Germinal center (tissue), 1 donor: ENCODE measurements at places on chromosomes 5 and 9.

DNA sequence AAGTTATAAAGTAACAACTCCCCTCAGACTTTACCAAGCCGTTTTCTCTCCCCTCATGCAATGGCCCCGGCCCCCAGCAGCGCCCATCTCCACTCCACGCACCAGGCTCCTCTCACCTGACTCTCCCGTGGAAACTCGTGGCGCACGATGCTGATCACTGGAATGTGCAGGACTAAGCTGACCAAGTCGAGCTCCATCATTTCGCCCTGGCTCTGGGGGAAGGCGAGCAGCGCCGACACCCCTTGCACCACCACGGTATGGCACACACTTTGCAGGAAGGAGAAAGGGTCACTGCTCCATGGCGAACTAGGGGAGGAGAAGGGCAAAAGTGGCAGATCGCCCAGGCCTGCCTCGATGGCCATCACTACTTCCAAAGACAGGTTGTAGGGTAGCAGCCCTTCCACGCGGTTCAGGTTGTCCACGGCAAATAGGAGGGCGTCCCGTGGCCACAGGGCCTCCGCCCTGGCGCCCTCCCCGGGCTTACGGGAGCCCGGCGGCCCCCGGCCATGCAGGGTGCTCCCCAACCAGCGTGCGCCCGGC lies 1.2 kb downstream of the GRIN3A start:
- no peak for DNase-seq

DNA sequence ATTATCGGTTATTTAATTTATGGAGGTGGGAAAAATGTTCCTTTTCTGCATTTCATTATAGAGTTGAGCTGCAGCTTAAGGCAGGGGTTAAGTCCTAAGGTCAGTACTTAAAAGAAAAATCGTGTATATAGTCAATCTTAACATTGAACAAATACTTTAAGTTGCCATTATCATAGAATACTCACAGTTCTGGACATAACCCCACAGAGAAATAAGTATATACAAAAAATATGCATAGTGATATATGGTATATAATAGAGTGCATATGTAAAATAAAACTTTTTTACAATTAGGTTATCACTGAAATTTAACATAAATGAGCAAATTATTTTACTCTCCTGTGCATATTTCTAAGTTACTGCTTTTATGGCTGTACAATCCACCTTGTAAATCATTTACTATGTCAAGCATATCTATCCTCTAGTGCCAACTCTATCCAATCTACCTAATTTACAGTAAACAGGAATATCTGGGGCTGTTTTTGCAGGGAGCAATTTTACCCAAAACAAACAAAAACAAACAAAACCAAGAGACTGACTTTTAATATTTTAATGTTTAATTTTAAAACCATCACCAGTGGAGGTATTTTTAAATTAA lies 28.8 kb downstream of the TTC39B start:
- no peak for DNase-seq

GRCh38 chr9:16202914-16203728 lies 650.3 kb downstream of the CCDC171 start:
- DNase-seq: no peak

- no peak for DNase-seq
Measured at GRCh38 chr5:61933787-61934626, 372.0 kb upstream of the KIF2A start.

- DNase-seq: no peak
Measured at GRCh38 chr9:38523121-38523520, 97.3 kb downstream of the ANKRD18A start.

- no peak for DNase-seq
Measured at GRCh38 chr9:120902569-120903535, 23.7 kb downstream of the TRAF1 start.

GRCh38 chr9:133428617-133429101 lies 6.5 kb downstream of the ADAMTS13 start:
- DNase-seq: no peak

DNA sequence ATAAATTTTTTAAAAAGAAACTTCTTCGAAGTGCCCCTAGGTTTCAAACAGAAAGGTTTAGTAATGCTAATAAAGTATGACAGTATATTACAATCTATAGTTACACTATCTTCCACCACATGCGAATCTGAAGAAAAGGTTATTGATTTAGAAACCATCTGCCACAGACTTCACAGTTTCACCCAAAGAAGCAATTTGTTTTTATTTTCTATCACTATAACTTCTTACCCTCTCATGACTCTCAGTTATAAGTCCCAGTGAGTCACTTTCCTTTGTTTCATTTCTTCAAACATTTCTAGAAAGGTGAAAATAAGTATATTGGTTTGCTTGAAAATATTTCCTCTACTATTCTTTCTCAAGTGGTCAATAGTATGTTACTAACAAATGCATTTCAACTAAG lies 93.6 kb downstream of the MCTP1 start:
- no peak for DNase-seq

DNA sequence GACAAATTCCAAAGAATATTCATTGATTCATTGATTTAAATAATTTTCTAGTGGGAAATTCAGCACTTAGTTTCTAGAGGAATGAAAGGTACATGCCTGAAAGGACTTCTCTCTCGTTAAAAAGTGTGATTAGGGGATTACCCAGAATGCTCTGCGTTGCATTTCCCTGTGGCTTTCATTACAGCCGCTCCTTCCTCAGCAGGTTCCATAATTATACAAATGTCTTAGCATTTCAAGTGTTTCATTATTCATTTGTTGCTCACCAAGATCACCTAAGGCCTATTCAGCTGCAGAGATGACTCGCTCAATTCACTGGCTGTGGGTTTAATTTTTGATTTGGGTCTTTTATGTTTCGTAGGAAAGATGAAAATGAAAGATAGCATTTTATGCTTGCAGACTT lies 52.8 kb downstream of the SPATA31C2 start:
- no peak for DNase-seq

DNA sequence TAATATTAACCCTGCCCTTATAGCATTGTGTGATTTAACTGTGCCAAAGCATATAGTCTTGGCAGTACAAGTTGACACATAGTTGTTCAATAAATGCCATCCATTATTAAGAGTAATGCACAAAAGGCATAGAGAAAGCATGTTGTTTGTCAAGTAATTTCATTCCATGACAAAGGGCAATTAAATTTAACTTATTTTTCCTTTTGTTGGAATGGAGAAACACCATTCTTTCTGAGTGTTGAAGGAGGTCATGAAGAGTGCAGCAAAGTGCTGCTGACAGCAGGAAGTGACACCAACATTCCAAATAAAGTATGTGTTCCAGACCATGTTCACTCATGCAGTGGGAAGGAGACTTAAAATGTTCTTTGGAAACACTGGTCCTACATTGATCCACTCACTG lies 29.1 kb downstream of the ANKDD1B start:
- no peak for DNase-seq

GRCh38 chr9:101664453-101664852 lies 69.7 kb upstream of the PPP3R2 start:
- no peak for DNase-seq

GRCh38 chr9:72217306-72217842 lies 68.1 kb downstream of the GDA start:
- no peak for DNase-seq

DNA sequence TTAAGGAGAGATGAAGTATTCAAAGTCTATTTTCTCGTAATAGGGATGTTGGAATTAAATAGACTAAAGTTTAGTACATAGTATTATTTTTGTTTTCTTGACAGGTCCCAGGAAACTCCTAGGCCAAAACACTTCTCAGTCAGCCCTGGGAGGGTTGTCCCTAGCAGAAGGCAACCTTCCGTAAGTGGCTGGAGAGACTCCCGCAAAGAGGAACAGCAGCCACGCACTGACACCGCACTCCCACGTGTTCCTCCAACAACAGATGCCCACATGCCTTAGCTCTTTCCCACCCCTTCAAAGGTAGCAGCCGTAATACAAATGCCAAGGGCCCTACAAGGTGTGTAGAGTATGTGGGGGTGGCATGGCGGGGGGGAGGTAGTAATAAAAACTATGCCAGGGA lies 28.4 kb downstream of the PCDHGC5 start:
- DNase-seq: no peak

DNA sequence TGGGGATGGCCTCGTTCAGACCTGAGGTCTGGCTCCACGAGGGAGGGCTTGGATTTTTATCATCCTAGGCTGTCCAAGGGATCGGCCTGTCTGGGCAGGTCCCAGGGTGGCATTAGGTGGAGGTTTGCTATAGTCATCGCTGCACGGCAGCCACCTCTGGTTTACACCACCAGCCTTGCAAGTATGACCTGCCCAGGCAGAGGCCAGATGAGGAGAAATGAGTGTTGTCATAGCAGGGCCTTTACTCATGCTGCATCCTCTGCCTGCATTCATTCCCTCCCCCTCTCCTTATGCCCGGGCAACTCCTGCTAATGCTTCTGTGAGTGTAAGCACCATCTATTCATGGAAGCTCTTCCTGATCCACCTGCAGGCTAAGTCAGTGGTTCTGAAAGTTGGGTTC lies 15.3 kb upstream of the NDST1 start:
- DNase-seq: no peak

GRCh38 chr9:21465859-21466518 lies 16.1 kb downstream of the IFNE start:
- peak; percentile 31 for DNase-seq

DNA sequence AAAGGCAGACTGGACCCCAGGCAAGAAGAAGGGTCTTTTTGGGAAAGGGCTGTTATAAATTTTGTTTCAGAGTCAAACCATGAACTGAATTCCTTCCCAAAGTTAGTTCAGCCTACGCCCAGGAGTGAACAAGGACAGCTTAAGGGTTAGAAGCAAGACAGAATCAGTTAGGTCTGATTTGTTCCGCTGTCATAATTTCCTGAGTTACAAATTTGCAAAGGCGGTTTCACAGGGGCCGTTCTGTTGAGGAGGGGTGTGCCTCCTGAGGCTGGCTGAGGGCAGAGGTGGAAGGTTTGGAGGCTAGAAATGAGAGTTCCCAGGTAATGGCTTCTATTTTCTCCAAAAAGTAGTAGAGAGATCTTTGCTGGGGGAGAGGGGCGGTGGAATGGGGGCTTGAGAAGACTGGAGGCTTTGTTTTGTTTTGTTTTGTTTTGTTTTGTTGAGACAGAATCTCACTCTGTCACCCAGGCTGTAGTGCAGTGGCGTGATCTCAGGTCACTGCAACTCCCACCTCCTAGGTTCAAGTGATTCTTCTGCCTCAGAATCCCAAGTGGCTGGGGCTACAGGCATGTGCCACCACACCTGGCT lies 4.1 kb upstream of the CERCAM start:
- no peak for DNase-seq

GRCh38 chr5:9415091-9415490 lies 130.8 kb downstream of the SEMA5A start:
- no peak for DNase-seq

- no peak for DNase-seq
Measured at GRCh38 chr9:138100711-138101350, 223.2 kb downstream of the CACNA1B start.

DNA sequence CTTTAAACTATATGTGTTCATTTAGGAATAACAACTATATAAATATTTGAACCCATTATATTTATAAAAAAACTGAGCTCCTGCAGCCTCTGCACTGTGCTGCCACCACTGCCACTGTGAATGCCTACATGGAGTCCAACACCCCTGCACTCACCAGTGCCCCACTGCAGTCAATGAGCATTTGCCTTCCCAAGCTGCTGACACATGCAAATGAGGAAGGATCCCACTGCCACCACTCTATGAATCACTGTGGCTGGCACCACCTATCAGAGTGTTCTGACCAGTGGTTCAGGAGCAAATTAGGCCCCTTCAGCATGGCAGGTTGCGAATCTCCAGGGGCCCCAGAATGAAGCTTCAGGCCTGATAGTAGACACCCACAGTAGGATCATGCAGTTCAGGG lies 9.1 kb downstream of the IFNA5 start:
- DNase-seq: no peak

DNA sequence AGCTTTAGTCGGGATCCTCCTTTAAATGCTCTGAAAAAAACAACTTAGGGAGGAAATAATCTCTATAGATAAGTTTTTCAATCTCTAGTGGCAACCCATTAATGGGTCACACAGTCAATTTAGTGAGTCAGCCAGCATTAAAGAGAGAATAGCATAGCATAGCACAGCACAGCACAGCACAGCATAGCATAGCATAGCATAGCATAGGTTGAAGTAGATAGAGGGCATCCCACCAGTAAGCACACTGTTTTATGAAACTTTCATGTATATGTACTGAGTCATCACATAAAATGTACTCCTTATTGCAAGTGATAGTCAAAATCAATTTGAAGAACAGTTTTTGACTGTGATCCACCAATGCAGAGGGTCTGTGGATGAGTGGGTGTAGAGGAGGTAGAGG lies 522.9 kb downstream of the CCDC171 start:
- no peak for DNase-seq

DNA sequence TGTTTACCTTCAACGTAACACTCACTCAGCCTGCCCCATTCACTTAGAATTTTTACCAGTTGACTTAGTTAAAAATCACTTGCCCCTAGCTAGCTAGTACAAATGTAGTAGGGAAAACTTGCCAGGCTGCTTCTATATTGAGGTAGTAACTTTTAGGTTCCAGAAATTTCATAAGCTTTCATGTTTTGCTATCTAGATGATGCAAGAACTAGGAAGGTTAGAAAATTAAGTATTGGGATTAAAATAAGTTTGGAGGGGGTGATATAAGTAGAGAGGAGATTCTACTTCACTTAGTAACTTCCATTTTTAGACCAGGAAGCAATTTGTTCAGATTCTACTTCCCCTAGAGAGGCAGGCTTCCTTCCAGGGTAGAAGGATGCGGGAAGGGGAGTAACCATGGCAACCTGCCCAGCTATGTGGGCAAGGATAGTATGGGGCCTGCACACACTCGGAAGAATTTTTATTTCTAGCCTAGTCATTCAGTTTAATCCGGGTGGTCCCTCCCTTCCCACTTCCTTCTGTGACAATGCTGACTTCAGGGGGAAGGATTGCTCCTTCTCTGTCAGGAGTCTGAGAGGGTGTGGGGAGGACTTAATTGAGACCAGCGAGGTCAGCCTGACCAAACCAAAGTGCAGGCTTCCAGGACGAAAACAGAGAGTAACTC lies 4.2 kb downstream of the DAB2 start:
- no peak for DNase-seq

GRCh38 chr5:92741906-92742305 lies 839.1 kb downstream of the NR2F1-AS1 start:
- DNase-seq: no peak

GRCh38 chr5:17929171-17929570 lies 294.9 kb downstream of the TAF11L14 start:
- no peak for DNase-seq
